ENCODE measurements at places on chromosomes 7 and 10.

DNA sequence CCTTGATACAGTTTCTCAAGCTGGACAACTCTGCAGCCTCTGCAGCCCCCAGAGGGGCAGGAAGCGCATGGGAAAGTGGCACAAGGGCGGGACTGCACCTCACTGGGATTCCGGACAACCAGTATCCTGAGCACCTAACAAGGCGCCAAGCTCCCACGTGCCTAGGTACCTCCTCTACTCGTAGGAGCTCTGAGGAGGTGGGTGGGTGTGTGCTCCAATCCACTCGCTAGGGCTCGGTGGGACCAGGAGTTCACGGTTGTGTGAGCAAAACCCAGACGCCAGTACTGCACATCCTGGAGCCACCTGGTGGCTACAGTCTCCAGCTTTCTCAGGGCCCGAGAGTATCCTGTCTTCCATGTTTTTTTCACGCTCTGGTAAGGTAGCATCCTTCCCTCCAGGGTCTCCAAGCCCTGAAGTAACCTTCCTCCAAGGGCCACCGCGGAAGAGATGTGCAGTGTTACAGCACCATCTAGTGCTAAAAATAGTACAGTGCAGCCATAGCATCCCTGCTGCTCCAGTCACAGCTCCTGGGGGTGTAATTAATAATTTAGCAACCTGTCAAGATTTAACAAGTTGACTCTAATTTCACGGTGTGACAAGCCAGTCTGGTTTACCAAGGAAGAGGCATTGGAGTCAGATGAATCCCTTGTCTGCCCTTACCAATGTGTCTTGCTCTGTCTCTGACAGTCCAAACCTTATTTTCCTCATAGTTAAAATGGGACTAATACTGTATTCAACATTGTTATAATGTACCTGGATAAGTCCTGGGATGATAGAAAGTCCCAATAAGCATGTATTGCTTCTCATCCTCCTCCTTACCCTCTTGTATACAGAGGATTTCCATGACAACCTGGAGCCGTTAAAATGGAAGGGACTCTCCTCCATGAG, 70.4 kb downstream of the HERPUD2 start:
- peak; percentile 34 for DNase-seq

- no peak for DNase-seq
These were observed 86.7 kb upstream of the RET start for GRCh38 chr10:42990016-42990720.

GRCh38 chr7:38699471-38699870, 68.3 kb upstream of the AMPH start:
- DNase-seq = no peak

GRCh38 chr10:63416376-63416775, 49.4 kb downstream of the JMJD1C start:
- no peak for DNase-seq

DNA sequence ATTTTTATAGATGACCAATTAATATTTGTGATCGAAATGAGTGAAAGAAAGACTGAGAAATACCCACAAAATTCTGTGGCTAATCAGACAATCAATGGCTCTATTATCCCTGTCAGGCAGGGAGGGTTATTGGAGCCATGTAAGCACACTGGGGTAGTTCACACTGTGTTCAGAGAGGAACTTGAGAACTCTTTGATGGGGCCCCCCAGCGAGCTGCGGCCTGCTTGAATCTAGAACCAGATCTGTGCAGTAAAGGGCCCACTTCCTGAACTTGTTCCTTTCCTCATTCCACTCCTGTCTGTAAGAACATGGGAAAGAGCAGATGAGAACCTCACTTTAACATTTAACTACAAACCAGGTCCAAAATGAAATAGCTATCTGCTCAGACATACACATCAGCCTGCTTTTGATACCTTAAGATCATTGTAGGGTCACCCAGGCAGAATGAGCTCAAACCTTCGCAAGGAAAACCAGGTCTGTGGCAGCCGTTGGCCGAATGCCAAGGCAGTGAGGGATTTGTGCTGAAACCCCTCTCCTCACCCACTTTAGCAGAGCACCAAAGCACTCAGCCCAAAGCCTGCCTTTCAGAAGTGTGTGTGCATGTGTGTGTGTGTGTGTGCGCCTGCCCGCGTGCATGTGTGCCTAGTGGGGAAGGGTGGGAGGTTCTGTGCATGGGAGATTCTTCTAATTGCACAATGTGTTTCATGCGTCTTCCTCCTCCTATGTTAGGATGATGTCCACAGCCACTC, 365.6 kb upstream of the MGMT start:
- no peak for DNase-seq

DNA sequence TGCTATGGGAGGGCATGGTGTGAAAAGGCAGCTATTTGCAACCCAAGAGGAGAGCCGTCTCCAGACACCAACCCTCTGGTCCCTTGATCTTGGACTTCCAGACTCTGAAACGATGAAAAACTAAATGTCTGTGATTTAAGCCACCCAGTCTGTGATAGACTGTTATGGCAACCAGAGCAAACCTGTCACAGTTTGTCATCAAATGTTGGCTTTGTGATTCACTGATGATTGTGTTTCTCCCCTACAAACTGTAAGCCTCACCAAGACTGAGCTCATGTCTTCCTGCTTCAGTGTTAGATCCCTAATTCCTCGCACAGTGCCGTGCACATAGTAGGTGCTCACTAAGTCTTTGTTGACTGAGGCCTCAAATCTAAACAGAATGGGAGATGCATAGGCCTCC, 224.6 kb upstream of the PITRM1 start:
- DNase-seq = no peak

DNA sequence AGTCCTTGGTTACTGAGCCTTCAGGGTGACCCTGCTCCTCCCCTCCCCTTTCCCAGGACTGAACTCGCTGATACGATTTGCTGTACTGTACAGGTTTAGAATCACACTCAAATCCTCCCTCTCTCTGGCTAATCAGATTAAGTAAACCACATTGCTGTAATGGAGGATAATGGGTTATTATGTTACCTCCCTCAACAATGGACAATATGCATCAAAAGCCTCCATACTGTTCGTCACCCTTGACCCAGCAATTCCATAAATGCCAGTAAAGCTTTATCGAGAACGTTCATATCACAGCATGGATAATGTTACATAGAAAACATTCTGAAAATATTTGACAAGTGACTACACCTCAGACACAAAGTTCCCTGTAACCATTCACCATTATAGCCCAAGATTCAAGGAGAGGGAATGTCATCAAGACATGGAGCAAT, 61.7 kb downstream of the FAM107B start:
- no peak for DNase-seq

DNA sequence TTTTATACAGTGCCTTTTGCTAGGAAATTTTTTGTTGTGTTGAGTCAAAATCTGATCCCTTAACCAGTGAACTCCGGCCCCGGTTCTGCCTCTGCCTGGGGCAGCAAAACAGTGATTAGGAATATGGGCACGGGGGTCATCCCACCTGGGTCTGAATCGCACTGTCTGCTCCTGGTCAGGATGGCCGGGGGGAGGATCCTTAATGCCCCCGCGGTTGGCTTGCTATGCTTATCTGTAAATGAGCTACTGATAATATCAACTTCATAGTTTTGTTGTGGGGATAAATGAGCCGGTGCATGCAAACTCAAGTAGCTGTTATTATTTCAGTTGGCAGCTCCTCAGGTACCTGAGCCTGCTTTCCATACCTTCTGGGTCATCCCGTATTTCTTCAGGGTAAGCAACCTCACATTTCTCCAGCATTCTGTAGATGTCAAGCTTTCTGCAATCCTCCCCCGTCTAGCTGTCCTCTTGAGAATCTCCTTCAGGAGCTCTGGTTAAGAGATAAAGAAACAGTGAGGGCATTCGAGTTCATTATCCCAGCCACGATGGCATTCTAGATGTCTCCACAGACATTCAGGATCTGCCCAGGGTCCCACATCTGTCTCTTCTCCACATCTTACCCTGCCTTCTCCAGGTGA, 592.2 kb downstream of the SDK1 start:
- no peak for DNase-seq

DNA sequence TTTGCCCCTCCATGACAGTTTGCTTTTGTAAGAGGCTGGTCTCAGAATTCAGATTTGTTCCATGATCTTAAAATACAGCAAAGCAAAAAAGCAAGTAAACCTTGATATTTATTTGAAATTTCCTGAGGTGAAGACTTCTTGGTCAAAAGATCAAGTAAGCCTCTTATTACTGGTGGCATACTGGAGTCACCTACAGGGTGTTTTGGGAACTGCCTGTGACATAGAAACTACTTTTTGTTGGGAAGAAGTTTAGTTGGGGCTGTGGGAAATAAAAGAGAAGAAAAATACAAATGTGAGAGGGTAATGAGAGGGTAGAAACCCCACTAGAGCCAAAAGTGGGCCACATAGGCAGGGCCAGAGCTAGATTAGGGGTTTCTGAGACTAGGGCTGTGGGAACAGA, 217.9 kb downstream of the OTUD1 start:
- DNase-seq = no peak

DNA sequence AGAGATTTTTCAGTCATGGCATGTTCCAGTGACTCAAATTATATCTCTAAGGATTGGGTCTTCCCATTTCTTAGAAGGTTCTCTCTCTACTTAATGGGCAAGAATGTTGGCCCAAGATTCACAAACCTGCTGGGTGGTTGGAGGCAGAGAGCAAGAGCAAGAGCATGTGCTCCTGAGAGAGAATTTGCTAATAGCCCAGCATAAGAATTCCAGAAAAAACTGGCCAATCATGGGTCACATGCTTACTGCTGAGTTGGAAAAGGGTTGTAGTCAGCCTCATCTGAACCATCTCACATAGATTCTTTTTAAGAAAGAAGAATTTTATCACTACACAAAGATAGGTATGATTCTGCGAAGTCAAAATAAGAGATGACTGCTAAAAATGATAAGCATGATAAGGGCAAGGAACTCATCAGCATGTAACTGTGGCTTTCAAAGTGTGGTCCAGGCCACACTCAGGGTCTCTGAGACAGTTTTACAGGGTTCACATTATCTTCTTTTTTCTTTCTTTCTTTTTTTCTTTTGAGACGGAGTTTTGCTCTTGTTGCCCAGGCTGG, 8.2 kb upstream of the VCL start:
- DNase-seq = no peak

DNA sequence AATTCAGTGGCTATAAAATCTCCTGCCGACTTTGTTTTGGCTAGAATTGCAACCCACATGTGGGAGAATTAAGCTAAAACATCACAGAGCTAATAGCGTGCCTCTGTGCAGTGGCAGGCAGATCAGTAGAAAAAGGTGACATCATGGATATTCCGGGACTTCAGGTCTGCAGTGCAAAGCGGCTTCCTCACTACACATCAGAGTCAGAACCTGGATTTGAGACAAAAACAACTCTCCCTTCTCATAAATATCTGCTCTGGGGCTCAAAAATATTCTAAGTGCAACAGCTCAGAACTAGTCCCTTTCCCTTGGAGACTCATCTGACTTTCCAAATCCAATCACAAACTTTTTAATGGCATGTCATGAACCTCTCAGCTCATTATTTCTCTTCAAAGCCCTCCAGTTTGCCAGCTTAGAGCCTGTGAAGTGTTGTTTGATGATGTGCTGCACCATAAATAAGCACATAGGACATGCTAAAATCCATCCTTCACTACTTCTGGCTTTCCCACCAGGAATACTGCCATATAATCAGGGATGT, 337.1 kb downstream of the RNLS start:
- DNase-seq = no peak

DNA sequence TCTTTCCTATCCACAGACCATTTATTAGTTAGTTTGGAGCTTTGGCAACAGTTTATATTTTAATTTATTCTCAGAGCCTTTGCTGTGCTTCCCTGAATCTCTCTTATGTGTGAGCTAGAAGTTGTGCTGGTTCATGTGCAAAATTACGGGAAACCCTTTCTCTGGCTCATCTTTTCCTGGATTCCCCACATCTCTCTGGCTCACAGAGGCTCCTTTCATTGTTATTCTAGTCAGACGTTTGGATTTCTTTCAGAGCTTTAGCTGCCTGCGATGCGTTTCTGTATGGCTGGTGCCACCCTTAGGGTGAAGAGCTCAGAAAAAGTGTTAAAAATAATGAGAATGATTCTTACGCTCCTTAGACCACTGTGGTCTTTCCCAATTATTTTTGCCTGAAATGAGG, 53.3 kb downstream of the TPST1 start:
- DNase-seq = no peak

DNA sequence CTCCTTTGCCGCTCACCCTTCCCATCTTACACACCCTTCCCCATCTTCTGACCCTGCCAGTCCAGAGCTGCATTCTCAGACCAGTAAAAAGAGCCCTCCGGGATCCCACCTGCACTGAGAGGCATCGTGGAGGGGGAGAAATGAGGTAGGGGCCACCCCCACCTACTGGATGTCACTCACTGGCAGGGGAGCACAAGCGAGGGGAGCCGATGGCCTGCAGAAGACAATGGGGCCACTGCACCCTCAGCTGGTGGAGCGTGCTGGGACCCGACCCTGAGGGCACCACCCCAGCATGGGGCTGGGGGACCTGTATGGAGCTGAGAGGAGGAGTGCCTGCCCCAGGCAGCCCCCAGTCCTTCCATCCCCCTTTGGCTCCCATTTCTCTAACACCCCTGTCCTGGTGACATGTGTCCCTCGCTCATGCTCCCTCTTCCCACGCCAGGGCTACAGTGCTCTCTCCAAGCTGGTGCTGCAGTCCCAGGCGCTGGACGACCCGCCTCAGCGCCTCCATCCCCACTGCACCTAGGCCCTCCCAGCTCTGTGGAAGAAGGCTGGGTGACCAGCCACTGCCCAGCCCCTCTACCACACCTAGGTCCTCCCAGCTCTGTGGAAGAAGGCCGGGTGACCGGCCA, 49.8 kb downstream of the RASGEF1A start:
- DNase-seq = no peak

DNA sequence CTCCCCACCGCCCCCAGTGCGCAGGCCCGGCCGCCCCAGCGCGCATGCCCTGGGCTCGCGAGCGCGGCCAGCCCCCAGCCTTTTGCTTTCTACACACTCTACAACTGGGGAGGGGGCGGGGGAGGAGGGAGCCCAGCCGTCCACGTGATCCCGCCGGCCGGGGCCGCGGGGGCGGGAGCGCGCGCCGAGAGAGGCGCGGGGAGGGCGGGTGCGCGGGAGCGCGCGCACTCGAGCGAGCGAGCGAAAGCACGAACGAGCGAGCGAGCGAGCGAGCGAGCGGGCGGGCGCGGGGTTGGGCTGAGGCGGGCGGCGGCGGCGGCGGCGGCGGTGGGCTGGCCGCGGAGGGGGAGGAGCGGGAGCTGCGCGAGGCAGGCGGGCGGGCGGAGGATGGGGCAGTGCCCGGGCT, at the start of gene AUTS2:
Gene AUTS2, plus strand, starts transcription at position 395 of the 406 bp plus-strand sequence. CDS start 1,179 bp downstream, outside the sequence.
- peak; percentile 58 for DNase-seq

DNA sequence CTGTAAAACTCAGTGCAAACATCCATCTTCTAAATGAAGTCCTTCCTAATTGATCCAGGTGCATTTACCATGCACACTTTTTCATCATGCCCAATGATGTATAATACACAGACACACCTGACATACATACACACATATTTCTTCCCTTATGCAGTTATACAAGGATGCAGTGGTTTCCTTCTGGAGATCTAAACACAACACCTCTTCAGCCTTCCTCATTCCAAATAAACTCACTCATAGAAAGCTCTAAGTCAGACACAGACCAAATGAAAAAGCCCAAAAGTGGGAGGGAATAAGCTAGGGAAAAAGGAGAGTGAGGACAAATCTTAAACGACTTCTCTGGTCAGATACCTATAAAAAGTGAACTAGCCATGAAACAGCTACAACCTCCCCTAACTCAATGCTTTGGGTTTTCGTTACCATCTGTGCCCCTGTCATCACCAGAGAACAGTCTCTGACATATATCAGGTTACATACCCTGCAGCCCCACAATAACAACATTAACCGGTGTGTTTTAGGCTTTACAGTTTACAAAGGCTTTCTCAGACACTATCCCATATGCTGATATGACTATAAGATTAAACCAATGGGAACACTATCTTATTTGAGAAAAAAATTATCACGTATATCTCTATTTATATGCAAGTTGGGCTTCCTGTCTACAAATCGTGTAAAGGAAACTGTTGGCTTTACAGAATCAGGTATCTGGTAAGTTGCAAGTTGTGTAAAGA, 675.2 kb downstream of the PHTF2 start:
- DNase-seq = no peak

All from stimulated activated naive CD8-positive, alpha-beta T cell treated with anti-CD3 and anti-CD28 coated beads, Interleukin-15, Interleukin-2, amounts not matched to agents 100 U/mL and 50 U/mL, for 24 hours (primary cell).